ENCODE measurements at places on chromosomes 4 and X. TPM values are rescaled to one million over a fixed set of nuclear protein-coding genes. Genes with fewer than 3 reads are reported as not detected.

Gene CITED1
- 24.1 TPM for polyA plus RNA-seq

Gene KLHL34
- not detected for polyA plus RNA-seq

Gene CTAG2
- not detected for polyA plus RNA-seq

Gene ARHGAP36
- polyA plus RNA-seq, result 4.9 TPM

Gene CT55
- not detected for polyA plus RNA-seq

Gene HPGD
- polyA plus RNA-seq, result 18.7 TPM

Gene DUSP21
- not detected for polyA plus RNA-seq

Gene ATP1B4
- polyA plus RNA-seq, result not detected

Gene NEIL3
- polyA plus RNA-seq, result not detected

Gene EPHA5
- 3.6 TPM for polyA plus RNA-seq

Gene IDUA
- 12.7 TPM for polyA plus RNA-seq

Gene DRP2
- polyA plus RNA-seq, result 10.0 TPM

Gene CSN1S1
- not detected for polyA plus RNA-seq

Gene PCYT1B
- polyA plus RNA-seq, result 6.5 TPM

Gene CCSER1
- 23.6 TPM for polyA plus RNA-seq

Gene MMGT1
- polyA plus RNA-seq, result 17.5 TPM

Gene ZAR1
- polyA plus RNA-seq, result 0.88 TPM

Gene PCDH7
- polyA plus RNA-seq, result 12.6 TPM

Gene SLC34A2
- polyA plus RNA-seq, result not detected

Gene FAT4
- 5.6 TPM for polyA plus RNA-seq

Gene COL4A6
- polyA plus RNA-seq, result 3.1 TPM

Gene TADA2B
- 14.9 TPM for polyA plus RNA-seq

Gene NHSL2
- 1.5 TPM for polyA plus RNA-seq

Gene DNAAF6
- polyA plus RNA-seq, result not detected

Gene GPR173
- 26.9 TPM for polyA plus RNA-seq

Gene USP17L21
- not detected for polyA plus RNA-seq

Gene ALAS2
- not detected for polyA plus RNA-seq

Gene TCP11X2
- polyA plus RNA-seq, result 0.12 TPM

Gene LGI2
- 10.3 TPM for polyA plus RNA-seq

Gene TLR7
- not detected for polyA plus RNA-seq

Gene FHIP1A
- not detected for polyA plus RNA-seq

Gene BMP3
- polyA plus RNA-seq, result 1.5 TPM

Gene EDNRA
- polyA plus RNA-seq, result 0.20 TPM

Gene SH3RF1
- 3.1 TPM for polyA plus RNA-seq

Gene RHOXF2
- not detected for polyA plus RNA-seq

Gene ARX
- 42.8 TPM for polyA plus RNA-seq

Gene RADX
- 67.5 TPM for polyA plus RNA-seq

Gene IL15
- not detected for polyA plus RNA-seq

Gene GPR82
- not detected for polyA plus RNA-seq

Gene UGT2A1
- polyA plus RNA-seq, result not detected

Gene MAGEB10
- not detected for polyA plus RNA-seq

Gene CLDN22
- polyA plus RNA-seq, result not detected

Gene HSFX4
- polyA plus RNA-seq, result not detected

Gene MAGEC2
- polyA plus RNA-seq, result not detected

Gene CCKAR
- not detected for polyA plus RNA-seq

Gene CCDC160
- 4.3 TPM for polyA plus RNA-seq

Gene NKX3-2
- not detected for polyA plus RNA-seq

Data from neural cell (in vitro differentiated cells).